Activated CD8-positive, alpha-beta memory T cell treated with anti-CD3 and anti-CD28 coated beads for 1 hour (primary cell): ENCODE measurements at places on chromosomes 6 and 20.

DNA sequence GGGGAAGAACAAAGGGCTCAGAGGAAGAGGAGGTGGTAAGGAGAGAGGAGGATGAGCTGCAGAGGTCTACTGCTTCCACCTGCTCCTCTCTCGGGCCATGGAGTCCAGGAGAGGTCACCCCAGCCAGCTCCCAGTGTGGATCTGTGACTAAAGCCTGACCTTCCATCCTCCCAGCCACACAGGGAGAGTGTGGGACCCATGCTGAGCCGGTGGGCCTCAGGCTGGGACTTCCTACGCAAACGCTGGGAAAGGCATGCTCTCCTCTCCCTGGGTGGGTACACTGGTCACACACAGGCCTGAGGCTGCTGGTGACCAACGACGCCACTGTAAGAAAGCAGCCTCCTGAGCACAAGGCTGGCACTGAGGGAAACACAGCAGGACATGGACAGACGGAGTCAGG lies 111.3 kb downstream of the PREX1 start:
- DNase-seq = no peak

GRCh38 chr6:101083533-101084175 lies 202.5 kb upstream of the ASCC3 start:
- no peak for DNase-seq

DNA sequence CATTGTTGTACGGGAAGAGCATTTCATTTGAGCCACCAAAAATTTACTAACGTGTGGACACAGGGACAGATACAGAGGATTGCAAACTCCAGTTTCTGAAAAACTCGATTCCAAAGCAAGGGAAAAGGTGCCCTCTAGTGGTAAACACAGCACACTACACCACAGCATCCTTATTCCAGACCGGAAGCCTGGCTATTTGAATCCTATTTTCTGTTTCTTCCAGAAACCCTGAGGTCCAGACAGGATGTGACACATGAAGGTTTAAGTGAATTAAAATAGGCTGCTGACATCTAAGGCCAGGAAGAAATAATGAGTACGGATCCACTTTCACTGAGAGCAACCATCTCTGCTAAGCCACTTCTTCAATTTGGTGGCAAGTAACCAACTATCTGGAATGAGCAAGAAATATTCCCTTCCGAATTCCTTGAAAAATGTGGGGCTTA lies 31.8 kb upstream of the GMPR start:
- no peak for DNase-seq

- DNase-seq = no peak
Measured at GRCh38 chr6:119459207-119459974, 109.8 kb upstream of the MAN1A1 start.

DNA sequence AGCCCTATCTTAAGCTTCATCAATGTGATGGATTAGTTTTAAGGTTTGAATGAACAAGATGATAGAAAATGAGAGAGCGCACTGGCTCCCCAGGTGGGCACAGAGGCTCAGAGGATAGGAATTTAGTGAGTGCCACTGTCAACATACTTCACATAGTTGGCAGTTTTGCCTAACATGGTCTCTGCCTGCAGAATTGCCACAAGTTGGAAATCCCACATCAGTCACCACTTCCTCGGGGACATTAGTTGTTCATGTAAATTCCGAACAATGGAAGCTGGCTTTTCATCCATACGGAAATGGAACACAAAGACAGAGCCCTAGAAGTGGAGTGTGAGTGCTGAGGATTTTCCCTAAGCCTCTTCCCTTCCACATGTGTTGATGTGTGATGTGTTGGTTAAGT lies 123.9 kb upstream of the PHACTR1 start:
- no peak for DNase-seq

- DNase-seq = no peak
Measured at GRCh38 chr6:165969184-165969583, 198.5 kb downstream of the TBXT start.

GRCh38 chr20:32648761-32649650 lies 24.7 kb downstream of the C20orf203 start:
- no peak for DNase-seq

GRCh38 chr6:129696028-129696418 lies 14.0 kb downstream of the ARHGAP18 start:
- DNase-seq = no peak

GRCh38 chr20:46014517-46015396 lies 6.0 kb downstream of the MMP9 start:
- DNase-seq = no peak

DNA sequence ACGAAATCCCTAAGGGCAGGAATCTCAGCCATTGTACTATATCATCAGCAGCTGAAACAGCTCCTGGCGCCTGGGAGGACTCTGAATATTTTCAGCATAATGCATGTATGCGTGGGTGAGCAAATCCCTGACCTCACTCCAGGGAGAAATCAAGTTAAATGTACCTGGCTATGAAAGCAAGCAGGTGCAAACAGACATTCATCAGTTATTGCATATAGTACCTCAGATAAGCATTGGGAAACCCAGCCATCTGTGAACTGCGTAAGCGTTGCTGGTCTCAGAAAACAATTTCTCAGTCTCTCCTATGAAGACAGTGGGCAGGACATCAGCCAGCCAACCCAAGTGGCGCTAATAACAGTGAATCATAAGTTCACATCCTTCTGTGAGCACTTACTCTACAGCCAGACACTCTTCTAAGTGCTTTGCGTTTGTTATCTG lies 622.6 kb downstream of the EPM2A start:
- DNase-seq = no peak

GRCh38 chr6:4567141-4567540 lies 209.1 kb upstream of the CDYL start:
- DNase-seq = no peak

DNA sequence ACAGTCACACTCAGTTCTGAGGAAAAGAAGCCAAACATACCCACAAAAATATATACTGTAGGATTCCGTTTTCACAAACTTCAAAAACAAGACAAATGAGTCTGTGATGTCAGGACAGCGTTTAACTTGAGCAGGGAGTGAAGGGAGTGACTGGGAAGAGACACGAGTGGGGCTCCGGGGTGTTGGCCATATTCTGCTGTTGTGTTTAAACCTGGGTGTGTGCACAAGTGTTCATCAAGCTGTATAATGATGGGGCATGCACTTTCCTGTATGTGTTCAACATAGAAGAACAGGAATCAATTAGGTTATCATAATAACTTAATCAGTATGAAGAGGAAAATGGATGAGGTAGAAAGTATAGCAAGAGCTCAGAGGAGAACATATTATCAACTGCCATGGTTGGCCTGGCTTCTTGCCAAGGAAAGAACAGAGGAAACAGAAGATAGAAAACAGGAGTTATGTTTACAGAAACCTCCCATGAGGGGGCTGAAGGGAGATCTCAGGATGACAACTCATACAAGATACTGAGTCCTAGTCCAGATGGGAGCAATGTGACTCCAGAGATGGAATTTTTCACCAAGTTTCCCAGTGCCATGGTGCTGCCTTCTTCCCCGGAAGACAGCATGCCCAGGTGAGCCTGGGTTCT lies 15.1 kb upstream of the AFDN start:
- DNase-seq = no peak
